Cardiac septum (tissue), 1 donor: ENCODE measurements at places on chromosomes 2 and 18. TPM values are rescaled to one million over a fixed set of nuclear protein-coding genes. Genes with fewer than 3 reads are reported as not detected.

DNA sequence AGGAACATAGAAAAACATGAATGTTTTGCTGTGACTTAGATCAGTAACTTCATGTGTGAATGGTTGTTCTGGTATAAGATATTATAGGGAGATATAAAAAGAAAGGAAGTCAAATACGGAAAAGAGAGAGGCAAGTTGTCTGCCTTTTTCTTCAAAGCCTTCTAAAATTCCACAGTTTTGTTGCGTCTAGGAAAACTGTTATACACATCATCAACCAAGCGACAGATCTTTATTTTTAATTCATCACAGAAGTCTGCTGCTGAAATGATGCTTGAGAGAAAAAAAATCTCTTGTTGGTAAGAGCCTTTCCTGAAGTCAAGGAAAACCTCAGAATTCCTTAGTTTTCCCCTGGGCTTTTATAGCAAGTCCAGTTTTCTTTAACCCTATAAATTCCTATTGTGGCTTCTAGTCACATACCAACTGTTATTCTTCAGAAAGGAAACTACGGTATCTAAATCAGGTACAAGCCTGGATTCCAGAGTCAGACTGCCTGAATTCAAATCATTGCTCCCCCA, 36.3 kb upstream of the TANC1 start:
- no peak for DNase-seq

The ERFE gene
- total RNA-seq, result 0.62 TPM

- no peak for DNase-seq
Measured at GRCh38 chr2:180669016-180669415, 311.4 kb upstream of the UBE2E3 start.

The SP3 gene
- 45.4 TPM for total RNA-seq

- DNase-seq, result no peak
Measured at GRCh38 chr2:101574622-101575021, 99.7 kb upstream of the RFX8 start.

The EVA1A gene
- total RNA-seq, result 2.7 TPM
